ENCODE measurements at places on chromosomes 2 and 18. TPM values are rescaled to one million over a fixed set of nuclear protein-coding genes. Genes with fewer than 3 reads are reported as not detected.

- DNase-seq: no peak
These were observed 61.3 kb downstream of the PMAIP1 start for GRCh38 chr18:59961070-59961469.

GRCh38 chr2:42848265-42848664 lies 55.9 kb upstream of the HAAO start:
- no peak for DNase-seq

The BUB1 gene
- total RNA-seq: 32.4 TPM

DNA sequence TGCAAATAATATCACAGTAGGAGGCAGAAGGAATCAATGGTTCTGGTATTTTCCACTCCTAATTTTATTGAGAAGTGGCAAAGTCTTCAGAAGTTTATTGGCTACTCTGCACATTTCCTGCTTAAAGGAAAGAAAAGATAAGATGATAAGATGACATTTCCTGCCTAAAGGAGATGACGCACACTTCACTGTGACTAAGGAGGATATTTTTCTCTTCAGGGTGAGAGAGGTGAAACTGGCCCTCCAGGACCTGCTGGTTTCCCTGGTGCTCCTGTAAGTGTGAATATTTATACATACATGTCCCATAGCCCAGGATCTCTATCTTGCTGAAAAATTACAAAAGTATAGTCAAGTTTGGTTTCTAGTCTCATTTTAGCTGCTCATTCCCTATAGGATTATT lies 27.9 kb downstream of the COL3A1 start:
- no peak for DNase-seq

The SPP2 gene
- not detected for total RNA-seq

DNA sequence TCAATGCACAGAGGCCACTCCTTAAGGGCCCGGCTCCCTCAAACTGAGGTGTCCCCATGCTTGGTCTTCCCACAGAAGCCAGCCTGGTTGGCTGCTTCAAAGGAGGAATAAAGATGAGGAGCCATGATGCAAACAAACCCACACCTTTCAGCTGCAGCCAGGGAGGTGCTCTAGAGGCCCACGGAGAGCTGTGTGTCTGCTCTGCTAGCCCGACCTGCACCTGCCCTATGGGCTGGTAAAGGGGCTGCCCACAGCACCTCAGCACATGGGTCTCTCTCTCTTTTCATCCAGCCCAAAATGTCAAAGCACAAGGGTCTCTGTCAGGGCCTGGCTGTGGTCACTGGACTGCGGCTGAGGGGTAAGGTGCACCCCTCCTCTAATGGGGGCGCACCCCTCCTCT lies 132.1 kb downstream of the MSH2 start:
- no peak for DNase-seq

GRCh38 chr2:232296776-232297525 lies 81.6 kb upstream of the ALPP start:
- no peak for DNase-seq

The TGFBRAP1 gene
- 13.9 TPM for total RNA-seq

DNA sequence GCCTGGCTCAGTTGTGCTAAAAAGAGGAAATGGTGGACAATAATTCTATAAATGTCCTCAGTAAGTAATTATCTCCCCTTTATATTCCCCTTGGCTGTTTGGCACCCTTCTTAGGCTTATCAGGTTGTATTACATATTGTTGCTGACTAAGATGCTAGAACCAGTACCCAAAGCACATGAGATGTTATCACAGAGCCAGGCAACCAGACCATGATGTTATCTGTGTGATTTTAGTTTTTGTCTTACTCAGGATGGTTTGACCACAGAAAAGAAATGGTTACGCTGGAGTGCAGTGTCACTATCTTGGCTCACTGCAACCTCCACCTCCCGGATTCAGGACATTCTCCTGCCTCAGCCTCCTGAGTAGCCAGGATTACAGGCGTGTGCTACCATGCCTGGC lies 15.2 kb downstream of the R3HDM1 start:
- DNase-seq: no peak

GRCh38 chr2:39913648-39914461 lies 134.8 kb upstream of the THUMPD2 start:
- peak; percentile 64 for DNase-seq

GRCh38 chr2:188235364-188235763 lies 56.3 kb upstream of the GULP1 start:
- no peak for DNase-seq

GRCh38 chr2:195471807-195472206 lies 185.2 kb upstream of the SLC39A10 start:
- no peak for DNase-seq

The PKP4 gene
- 83.4 TPM for total RNA-seq

DNA sequence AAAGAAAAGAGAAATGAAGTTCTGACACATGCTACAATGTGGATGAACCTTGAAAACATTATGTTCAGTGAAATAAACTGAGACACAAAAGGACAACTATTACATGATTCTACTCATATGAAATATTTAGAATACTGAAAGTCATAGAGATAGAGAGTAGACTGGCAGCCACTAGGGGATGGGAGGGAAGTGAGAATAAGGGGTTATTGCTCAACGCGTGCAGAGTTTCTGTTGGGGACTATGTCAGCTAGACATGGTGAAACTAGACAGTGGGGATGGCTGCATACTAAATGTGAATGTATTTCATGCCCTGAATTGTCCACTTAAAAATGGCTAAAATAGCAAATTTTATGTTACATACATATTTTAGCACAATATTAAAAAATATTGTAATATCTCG lies 108.7 kb upstream of the ATL2 start:
- no peak for DNase-seq

The CCDC178 gene
- total RNA-seq: 3.1 TPM

The TTC27 gene
- total RNA-seq: 22.9 TPM

DNA sequence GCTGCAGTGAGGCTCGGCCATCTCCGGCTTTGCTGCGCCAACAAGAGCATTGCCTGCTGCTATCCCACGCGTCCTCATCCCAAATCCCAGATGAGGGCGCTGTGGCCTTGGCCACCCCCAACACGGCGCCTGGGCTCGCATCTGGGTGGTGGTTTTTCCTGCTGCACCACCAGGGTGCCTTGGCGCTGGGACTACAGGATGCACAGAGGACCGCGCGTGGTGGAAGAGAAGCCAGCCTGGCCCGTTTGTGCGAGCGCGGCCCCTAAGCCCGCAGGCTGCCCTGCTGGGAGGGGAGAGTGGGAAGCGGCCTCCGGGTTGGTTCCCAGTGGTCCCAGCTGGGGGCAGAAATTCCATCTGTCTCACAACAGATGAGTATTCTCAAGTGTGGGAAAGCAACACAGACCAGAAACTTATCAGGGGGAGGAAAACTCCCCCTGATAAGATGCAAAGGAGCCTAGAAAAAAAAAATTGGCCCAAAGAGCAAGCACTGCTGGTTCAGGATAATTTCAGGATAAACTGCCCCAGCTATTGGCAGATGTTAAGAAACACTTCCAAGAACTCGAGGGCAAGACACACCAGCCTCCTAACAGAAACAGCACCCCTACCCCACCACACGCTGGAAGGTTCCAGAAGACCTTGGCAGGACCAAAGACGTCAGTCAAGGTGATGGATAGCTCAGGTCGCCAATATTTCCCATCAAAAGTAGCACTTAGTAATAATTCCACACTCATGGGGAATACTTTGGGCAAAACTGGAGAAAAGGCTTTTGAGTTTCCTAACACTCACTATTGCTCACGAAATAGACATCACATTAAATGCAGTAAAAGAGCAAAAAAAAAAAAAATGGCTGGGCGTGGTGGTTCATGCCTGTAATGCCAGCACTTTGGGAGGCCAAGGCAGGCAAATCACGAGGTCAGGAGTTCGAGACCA lies 152.1 kb downstream of the PXDN start:
- peak; percentile 31 for DNase-seq

GRCh38 chr2:74297391-74297790 lies 45.8 kb downstream of the SLC4A5 start:
- no peak for DNase-seq

The IL1RL2 gene
- 0.90 TPM for total RNA-seq

- no peak for DNase-seq
These were observed 1124.9 kb upstream of the ZEB2 start for GRCh38 chr2:145644820-145645302.

GRCh38 chr2:145112467-145112866 lies 592.5 kb upstream of the ZEB2 start:
- DNase-seq: no peak

The KRTCAP3 gene
- total RNA-seq: 2.5 TPM

The SLC4A5 gene
- 3.8 TPM for total RNA-seq

DNA sequence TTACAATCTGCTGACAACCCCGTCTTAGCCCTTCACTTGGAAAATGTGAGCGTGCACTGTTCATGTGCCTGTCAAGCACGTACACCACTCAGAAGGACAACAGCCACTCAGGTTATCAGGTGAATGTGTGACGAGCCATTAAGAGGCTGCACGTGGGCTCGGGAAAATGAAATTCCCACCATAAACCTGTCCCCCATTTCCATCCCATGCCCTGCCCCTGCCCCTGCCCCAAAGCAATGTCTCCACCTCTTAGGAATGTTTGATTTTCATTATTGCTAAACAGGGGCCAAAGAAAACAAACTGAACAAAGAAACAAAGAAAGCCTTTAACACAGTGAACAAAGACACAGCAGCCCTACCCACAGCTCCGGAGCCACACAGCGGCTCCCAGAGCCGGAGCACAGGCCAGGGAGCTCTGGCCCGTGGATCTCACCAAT lies 90.5 kb downstream of the TMEM18 start:
- DNase-seq: no peak

- DNase-seq: no peak
These were observed 446.0 kb downstream of the XIRP2 start for GRCh38 chr2:167334146-167334742.

The CABYR gene
- total RNA-seq: 4.8 TPM

GRCh38 chr2:10124538-10125045 lies 2.1 kb downstream of the RRM2 start:
- DNase-seq: peak; percentile 64

- no peak for DNase-seq
These were observed 1.5 kb downstream of the INO80D start for GRCh38 chr2:206084439-206084869.

The RAB27B gene
- 19.8 TPM for total RNA-seq

GRCh38 chr2:10909050-10909995 lies 2.4 kb upstream of the KCNF1 start:
- no peak for DNase-seq

DNA sequence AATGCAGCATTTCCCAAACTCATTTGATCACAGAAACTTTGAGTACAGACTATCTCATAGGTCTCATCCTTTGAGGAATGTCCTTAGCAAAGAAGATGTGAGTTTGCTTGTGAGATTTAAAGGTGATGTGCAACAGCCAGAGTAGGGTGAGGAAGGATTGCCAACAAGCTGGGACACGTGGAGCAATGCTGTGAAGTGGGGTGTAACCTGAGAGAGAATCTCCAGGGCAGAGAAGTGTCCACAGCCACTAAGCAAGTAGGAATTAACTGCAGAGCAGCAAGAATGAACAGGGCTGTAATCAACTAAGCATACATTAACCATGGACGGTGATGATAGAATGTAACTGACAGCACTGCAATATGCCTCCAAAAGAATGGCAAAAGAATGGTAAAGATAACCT lies 469.9 kb upstream of the NRP2 start:
- no peak for DNase-seq

The ACOXL gene
- total RNA-seq: 6.2 TPM

- DNase-seq: no peak
These were observed 215.3 kb upstream of the SETBP1 start for GRCh38 chr18:44465381-44465841.

The RPS27A gene
- total RNA-seq: 945 TPM

The CHRNG gene
- 3.5 TPM for total RNA-seq

DNA sequence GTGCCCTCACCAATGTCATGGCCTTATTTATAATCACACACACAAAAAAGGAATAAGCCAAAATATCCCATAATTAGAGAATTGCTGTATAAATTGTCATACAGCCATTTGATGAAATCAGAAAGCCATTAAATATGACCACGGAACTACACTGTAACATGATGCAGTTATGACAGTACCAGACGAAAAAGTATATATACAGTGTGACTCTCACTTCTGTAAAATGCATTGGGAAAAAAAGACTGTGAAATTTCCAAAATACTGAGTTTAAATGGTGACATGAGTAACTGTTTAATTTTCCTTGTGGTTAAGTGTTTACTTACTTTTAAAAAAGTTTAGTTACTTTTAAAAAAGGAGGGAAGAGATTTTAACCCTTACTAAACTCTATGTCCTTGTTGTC lies 25.4 kb downstream of the UXS1 start:
- DNase-seq: no peak

DNA sequence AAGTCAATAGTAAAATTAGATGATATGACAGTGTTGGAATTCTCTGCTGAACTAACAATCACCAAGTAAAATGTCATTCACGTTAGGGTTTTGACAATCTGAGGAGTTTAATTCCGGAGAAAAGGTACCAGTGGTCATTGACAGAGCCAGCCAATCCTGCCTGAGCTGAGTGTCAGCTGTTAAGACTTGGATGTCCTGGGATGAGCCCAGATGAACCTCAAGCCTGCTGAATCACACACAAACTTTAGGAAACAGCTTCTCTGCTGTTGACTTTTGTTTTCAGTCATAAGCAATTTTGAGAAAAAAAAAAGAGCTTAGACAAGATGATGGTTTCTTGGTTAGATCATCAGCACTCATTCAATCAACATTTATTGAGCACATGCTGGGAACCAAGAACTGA lies 600.0 kb upstream of the SLC39A10 start:
- DNase-seq: no peak

Data from urinary bladder (tissue), 4 donors.